ENCODE measurements at places on chromosomes 6 and 20.
A peak's percentile ranks its signal among the peaks of the same experiment; 100 is the strongest.

DNA sequence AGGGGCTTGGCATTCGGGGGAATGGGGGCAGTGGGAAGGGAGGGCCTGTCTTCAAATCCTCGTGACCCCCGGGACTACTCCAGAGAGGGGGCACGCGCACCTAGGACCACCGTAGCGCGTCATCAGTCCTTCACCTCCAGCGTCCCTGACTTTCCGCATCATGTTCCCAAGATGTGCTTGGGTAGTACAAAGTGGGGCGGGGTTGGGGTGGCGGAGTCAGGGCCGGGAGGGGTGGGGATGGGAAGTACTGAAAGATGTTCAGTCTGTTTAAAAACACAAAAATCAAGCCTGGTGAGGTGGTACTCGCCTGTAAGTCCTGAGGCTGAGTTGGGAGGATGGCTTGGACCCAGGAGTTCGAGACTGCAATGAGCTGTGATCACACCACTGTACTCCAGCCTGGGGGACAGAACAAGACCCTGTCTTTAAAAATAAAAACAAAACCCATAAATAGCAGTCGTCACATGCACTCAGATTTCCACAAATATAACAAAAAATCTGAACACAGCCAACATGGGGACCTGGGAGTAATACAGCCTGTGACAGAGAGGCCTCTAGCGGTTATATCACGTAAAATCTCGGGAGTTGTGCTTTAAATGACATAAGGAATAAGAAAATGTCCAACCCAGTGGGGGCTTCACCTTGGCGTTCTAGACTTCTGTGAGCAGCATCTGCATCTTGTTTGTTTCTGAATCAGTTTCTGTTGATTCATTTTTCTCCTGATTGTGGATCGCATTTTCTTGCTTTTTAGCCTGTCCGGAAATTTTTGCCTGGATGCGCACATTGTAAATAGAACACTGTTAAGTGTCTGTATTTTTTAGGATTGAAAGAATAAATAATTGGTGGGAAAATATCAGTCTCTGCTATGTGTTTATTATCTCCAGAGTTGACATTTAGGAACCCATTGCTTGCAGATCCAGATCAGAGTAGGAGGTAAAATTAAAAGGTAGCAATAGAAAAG, 698 bp upstream of the LRP11 start:
- DNase-seq = peak; percentile 81

DNA sequence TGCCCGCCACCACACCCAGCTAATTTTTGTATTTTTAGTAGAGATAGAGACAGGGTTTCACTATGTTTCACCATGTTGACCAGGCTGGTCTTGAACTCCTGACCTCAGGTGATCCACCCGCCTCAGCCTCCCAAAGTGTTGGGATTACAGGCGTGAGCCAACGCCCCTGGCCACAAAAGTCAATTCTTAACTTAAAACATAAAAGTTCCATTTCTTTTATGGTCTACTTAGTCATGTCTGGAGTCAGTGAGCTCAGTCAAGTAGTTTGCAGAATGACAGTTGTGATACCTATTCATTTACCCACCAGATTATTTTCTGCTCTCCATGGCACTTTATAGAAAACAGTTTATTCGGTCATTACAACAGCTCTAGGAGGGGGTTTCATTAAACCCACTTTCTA, 103.1 kb upstream of the ESR1 start:
- no peak for DNase-seq

- DNase-seq = peak; percentile 55
Measured at GRCh38 chr6:119390247-119390793, 40.8 kb upstream of the MAN1A1 start.

DNA sequence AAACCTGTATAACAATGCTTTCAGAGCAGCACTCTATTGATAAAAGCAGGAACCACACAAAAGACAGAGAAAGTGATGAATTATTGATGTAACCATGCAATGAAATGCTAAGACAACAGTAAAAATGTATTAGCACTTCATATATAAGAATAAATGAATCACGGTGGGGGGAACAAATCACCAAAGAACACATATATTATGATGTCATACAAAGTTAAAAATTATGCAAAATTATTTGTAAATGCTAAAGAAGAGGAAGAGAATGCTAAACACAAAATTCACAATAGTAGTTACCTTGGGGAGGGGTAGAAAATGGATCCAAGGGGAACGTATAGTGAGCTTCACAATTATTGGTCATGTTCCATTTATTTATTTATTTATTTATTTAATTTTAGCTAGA, 133.9 kb downstream of the KIF13A start:
- DNase-seq = no peak

DNA sequence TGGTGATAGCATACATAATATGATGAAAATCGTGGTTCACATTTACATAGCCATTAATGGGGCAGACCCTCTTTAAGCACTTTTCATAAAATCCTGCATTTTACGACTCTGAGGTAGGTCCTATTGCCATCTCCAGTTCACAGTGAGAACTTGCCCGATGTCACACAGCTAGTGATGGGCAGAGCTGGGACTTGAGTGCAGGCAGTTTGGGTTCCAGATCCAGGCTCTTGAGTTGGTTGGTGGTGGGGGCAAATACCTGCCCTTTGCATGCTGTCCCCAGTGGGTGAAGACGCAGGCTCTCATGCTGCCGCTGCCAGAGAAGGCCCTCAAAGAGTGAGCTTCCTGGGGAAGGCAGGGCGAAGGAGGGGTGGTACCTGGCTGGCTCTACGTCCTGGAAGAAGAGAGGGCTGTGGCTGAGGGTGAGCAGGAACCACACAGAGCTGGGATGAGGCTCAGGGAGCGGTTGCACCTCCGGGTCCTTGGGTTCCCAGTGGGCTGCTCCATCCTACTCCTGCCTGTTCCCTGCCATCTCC, 6.1 kb upstream of the BAK1 start:
- DNase-seq = no peak

GRCh38 chr20:55014766-55015165, 539.4 kb downstream of the DOK5 start:
- DNase-seq = no peak

GRCh38 chr6:134464690-134465411, 146.9 kb upstream of the SGK1 start:
- peak; percentile 54 for DNase-seq

DNA sequence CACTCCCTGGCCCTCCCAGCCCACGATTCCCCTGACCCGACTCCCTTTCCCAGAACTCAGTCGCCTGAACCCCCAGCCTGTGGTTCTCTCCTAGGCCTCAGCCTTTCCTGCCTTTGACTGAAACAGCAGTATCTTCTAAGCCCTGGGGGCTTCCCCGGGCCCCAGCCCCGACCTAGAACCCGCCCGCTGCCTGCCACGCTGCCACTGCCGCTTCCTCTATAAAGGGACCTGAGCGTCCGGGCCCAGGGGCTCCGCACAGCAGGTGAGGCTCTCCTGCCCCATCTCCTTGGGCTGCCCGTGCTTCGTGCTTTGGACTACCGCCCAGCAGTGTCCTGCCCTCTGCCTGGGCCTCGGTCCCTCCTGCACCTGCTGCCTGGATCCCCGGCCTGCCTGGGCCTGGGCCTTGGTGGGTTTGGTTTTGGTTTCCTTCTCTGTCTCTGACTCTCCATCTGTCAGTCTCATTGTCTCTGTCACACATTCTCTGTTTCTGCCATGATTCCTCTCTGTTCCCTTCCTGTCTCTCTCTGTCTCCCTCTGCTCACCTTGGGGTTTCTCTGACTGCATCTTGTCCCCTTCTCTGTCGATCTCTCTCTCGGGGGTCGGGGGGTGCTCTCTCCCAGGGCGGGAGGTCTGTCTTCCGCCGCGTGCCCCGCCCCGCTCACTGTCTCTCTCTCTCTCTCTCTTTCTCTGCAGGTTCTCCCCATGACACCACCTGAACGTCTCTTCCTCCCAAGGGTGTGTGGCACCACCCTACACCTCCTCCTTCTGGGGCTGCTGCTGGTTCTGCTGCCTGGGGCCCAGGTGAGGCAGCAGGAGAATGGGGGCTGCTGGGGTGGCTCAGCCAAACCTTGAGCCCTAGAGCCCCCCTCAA, at the start of gene LTA:
LTA (plus strand) TSS at position 249 of the 871 bp plus-strand sequence; CDS start at position 703, 454 bp downstream.
- DNase-seq = no peak

GRCh38 chr6:2155206-2155605, 90.2 kb downstream of the GMDS start:
- DNase-seq = no peak

DNA sequence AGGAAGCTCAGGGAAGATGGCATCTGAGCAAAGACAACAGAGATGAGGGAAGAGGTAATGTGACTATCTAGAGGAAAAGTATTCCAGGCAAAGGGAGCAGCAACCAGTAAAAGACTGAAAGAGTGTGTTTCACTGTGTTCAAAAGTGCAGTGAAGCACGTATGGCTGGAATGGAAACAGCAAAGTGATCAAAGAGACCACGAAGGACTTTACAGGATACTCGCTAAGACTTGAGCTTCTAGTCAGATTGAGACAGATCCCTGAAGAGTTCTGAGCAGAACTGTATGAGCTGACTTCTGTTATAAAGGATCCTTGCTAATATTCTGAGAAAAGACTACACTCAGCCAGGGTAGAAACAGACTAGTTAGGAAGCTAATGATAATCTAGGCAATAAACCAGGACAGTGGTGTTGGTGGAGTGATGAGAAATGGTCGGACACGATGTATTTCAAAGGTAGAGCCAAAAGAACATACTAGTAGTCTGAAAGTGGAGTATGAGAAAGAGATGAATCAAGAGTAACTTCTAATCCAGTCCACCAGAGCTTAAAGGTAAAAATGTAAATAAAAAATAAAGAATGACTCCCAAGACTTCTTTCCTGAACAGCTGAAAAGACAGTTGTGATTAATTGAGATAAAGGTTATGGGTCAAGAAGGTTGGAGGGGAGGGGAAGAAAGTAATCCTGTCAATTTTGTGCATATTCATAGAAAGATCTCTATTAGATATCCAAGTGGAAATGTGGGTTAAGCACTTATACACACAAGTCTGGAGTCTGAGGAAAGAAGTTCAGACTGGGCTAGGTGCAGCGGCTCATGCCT, 14.2 kb downstream of the SEC63 start:
- DNase-seq = no peak

GRCh38 chr20:7959484-7959883, 19.2 kb upstream of the HAO1 start:
- DNase-seq = no peak

DNA sequence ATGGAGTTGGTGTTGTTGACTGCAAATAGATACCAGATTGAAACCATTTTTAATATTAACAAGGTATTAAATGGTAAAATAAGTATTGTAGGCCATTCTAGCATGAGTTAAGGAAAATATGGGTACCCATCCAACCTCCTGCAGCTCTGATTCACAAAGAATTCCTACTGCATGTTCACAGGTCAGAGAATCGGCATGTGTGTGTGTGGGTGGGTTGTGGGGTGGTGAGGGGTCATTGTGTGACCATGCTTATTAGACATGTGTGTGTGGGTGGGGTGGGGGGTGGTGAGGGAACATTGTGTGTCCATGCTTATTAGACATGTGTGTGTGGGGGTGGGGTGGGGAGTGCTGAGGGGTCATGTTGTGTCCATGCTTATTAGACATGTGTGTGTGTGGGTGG, 3.2 kb downstream of the IYD start:
- no peak for DNase-seq

DNA sequence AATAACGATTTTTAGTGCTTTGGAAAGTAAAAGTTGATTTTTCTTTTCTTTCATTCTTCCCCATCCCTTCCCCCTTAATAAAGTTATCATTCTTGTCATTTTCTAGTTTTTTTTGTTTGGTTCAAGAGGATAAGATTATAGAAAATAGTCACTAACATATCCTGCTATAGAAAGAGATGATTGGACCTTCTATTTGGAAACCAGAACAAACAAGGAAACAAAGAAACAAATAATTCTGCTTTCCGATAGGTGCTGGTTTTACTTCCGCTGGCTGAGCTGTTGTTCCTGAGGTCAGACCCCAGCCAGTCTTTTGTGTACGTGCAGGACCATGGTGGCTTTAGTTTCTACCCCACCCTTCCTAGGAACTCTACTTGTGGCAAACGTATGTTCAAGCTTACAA, at the start of gene CDH26:
CDH26 (plus strand) TSS at position 301 of the 400 bp plus-strand sequence. CDS start 304 bp downstream, outside the sequence.
- DNase-seq = no peak

GRCh38 chr20:47792021-47792618, 6.8 kb upstream of the SULF2 start:
- DNase-seq = peak; percentile 99

DNA sequence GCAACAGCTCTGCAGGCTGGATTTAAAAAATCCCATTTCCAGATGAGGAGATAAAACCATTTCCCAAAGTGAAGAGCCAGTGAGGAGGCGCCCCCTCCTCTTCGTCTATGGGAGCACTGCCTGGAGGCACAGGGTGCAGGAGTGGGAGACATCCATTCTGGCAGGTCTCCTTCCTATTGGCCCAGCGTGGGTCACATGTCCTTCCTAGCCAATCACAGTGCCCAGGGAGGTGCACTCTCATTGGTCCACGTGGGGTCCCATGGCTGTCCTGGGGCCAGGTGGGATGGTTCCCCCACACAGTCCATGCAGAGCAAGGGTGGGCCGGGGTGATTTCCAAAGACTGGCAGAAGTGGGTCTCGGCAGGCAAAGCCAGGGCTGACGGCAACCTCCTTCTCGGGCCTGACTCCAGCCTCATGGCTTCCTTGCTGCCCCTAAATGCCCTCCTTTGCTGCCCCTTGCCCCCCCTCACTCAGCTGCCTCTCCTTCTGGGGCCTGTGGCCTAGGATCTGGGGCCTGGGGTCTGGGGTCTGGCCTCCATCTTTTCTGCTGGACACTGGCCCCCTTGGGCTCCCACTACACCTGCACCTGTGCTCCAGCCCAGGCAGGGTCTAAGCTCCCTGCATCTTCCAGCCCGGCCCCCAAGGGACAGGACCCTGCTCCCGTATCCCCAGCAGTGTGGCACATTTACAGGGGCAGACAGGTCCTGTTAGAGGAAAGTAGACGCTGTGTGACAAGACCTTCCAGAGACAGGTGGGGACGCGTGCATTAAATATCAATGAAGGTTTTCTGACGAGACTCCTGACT, 231.7 kb downstream of the TAF4 start:
- DNase-seq = no peak

- DNase-seq = no peak
Measured at GRCh38 chr20:11958855-11959254, 41.2 kb downstream of the BTBD3 start.

GRCh38 chr6:8530785-8531435, 95.6 kb upstream of the SLC35B3 start:
- peak; percentile 0 for DNase-seq

DNA sequence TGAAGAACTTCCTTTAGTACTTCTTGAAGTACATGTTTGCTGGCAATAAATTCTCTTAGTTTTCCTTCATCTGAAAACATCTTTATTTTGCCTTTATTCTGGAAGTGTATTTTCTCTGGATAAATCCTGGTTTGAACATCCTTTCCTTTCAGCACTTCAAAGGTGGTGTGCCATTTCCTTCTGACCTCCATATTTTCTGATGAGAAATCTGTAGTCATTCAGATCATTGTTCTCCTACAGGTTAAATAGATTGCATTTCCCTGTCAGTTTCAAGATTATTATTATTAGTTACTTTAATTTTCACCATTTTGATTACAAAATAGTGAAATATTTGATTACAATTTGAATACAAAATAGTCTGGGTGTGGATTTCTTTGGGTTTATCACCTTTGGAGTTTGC, 134.5 kb downstream of the CDH26 start:
- no peak for DNase-seq

- DNase-seq = no peak
Measured at GRCh38 chr20:63265891-63266515, 6.6 kb upstream of the ARFGAP1 start.

DNA sequence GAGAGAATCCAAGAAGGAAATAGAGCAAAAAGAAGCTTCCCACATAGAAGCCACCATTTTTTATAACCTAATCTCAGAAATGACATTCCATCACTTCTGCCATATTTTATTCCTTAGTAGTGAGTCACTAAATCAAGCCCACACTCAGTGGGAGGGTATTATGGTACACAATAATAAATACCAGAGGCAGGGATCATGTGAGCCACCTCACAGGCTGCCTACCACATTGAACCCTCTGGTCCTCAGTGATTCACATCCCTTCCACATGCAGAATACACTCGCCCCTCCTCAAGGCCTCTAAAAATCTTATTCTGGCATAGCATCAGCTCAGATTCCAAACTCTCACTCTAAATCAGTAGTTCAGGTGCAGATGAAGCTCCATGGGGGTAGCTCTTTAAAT, 49.4 kb downstream of the TMC2 start:
- DNase-seq = peak; percentile 47

Measured in fibroblast of the aortic adventitia (primary cell).